ENCODE measurements at places on chromosomes 11 and 22.

DNA sequence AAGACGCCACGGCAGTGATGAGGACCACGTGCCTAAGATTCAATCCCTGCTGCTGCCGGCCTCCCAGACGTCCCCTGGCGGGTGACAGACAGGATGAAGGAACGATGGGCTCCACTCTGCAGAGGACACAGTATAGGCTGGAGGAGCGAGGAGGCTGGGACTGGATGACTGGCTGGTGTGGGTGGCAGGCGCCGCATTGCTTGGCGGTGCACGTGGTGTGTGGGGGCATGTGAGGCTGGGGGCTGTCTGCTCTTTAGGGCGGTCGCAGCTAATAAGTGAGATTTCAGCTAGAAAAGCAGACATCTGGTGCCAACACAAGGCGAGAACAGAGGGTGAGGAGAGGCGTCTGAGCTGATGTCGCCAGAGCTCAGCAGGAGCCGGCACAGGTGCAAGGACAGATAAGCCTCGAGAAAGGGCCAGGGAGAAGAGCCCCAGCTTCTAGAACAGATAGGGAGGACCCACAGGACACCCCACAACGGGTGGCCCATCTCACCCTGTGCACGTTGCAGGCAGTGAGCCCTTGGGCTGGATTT, 33.2 kb downstream of the TSPAN4 start:
- no peak for DNase-seq

- no peak for DNase-seq
These were observed 171.3 kb upstream of the TMEM45B start for GRCh38 chr11:129644326-129644725.

- peak; percentile 81 for DNase-seq
These were observed at the start of gene SMIM45 for GRCh38 chr22:41951898-41952474. SMIM45 (plus strand) TSS chr22:41952150.

DNA sequence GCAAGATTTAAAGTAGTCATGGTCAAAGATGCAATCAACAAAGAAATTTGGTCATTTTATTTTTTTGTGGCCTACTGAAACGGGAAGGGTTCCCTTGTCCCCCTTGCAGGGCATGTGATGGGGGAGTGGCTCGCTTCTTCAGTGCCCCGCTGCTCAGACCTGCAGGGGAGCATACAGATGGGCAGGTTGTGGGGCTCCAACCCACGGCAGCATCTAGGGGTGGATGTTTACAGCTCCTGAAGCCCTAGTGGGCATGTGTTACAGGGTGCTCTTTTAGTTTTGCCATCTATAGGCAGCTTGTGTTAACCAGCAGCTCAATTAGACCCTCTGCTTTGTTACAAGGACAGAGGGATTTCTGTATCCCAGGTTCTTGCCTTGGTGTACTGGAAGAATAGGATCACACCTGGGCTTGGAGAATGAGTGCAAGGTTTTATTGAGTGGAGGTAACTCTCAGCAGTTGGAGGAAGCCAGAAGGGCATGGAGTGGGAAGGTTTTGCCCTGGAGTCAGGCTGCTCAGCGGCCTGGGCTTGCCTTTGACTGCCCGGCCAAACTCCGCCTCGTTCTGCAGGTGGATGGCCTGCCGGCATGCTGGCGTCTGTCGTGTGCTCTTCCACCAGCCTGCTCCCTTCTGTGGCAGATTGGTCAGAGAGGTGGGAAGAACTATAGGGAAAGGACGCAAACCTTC, 9.4 kb downstream of the GSTP1 start:
- no peak for DNase-seq

DNA sequence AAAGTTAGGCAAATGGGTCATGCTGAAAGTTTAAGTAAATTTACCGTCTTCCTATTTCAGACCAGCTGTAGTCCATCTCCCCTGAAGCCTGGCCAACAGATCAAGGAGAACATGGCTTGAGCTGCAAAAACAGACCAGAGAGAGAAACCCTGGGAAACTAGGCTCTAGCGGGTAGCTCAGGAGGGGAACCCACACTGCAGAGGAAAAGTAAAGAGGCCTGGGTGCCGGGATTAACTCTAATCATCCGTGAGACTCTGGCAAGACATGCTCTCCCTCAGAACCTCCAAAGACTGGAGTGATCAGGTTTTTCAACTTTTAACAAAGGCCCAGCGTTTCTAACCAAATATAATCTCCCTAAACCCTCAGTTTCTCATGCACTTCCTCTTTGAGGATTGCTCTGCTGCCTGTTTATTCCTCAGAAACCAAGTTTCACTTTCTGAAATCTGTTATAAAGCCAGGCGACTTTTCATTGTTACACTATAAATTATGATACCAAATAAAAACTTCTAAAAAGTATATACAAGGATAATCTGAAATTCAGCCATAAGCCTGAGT, 67.5 kb downstream of the GAB2 start:
- no peak for DNase-seq

- DNase-seq, result no peak
These were observed 158.4 kb downstream of the ATG16L2 start for GRCh38 chr11:72972496-72973128.

GRCh38 chr11:15910761-15911160, 445.6 kb downstream of the SOX6 start:
- DNase-seq, result no peak

DNA sequence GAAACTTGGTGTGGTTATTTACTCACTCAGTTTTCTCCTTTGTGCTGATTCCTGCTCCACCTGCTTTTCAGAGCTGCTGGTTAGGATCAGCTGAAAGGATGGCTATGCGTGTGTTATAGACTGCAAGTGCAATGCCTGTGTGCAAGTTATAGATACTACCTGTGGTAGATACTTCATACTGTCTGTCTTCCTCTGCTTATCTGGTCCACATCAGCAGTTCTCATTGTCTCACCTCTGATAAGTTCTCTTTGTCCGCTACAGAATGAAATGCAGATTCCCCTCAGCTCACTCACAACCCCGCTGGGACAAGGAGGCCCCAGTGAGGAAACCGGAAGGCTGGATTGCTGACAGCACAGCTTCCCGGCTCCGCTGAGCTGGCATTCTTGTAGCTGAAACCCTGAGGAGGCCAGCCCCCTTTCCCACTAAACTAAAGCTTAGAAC, 37.5 kb upstream of the LYVE1 start:
- DNase-seq, result no peak

DNA sequence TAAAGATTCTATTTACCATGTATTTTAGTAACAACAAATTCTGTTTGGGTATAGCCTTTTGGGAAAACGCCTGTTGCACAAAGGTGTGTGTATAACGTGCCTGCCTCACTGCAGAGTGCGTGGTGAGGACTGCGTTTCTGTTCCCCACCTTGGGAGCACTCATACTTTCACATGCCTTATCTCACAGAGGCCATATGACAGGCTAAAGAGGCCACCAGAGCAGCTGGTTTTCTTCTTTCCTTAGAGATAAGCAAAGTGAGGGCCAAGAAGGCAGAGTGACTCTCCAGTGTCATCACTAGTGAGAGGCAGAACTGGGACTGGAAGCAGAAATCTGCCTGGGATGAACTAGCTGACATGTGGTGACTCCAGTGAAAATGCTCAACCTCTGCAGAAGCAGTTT, 369.2 kb upstream of the NARS2 start:
- no peak for DNase-seq

DNA sequence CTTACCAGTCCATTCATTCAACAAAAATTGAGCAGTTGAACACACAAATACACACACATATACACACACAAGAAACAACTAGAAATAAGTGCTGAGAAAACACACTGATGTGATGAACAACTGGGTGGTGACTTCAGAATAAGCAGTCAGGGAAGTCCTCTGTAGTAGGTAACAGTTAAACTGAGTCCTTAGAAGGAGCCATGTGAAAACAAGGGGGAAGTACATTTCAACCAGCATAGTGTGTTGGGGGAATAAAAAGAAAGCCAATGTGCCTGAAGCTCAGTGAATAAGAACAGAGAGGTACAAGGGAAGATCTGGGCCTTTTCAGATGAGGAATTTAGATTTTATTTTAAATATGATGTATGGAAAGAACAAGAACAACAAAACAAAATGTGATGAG, 6.8 kb upstream of the TMEM123 start:
- no peak for DNase-seq
